ENCODE measurements at places on chromosomes 2 and 18. TPM values are rescaled to one million over a fixed set of nuclear protein-coding genes. Genes with fewer than 3 reads are reported as not detected.

DNA sequence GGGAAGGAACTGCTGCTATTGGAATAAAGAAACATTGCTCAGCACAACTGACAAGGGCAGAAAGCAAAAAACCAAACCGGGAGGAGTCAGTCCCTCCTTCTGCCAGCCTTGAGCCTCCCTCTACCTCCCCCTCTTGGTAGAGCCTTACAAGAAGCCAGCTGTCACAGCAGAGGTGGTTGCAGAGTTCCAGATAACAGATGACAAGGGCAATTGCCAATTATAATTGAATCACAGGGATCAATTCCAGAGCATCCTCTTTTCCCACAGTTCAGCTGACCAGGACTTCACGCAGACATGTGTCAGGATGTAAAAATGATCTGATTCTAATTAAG lies 548.2 kb upstream of the LRRTM1 start:
- no peak overlapping the region for H3K4me3 ChIP-seq
- no peaks in the 10 kb centered on the region for H3K27me3 ChIP-seq
- no peak for DNase-seq
- peaks cover 2% of the 10 kb centered on the region for H3K4me1 ChIP-seq
- H3K36me3 ChIP-seq = no peaks in the 10 kb centered on the region

The FAM237A gene
- total RNA-seq = not detected

- no peak overlapping the region for H3K27ac ChIP-seq
- DNase-seq = no peak
- peaks cover 1% of the 10 kb centered on the region for H3K36me3 ChIP-seq
- peaks cover 36% of the 10 kb centered on the region for H3K4me1 ChIP-seq
- H3K4me3 ChIP-seq = no peak overlapping the region
- H3K27me3 ChIP-seq = no peaks in the 10 kb centered on the region
Observed at GRCh38 chr2:172434821-172435605, 7.6 kb downstream of the ITGA6 start.

DNA sequence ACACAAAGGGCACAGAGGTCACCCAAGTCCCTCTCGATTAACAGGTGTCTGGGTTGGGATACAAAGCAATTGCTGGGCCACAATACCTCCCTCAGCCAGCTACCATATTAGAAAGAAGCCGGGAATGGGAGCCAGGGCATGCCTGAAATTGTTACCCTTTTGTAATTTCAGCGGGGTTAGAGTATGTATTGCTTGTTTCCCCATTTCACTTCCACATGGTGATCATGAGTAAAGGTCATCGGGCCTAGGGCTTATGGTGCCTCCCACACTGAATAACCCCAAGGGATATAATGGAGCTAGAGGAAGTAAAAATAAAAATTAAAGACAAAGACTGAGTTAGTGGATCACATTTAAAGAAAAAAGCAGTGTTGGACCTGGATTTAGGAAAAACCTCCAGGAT lies 437.2 kb upstream of the KLHL29 start:
- no peaks in the 10 kb centered on the region for H3K4me1 ChIP-seq
- DNase-seq = no peak
- H3K27me3 ChIP-seq = peaks cover 4% of the 10 kb centered on the region

The GALNT3 gene
- 18.4 TPM for total RNA-seq

- H3K27me3 ChIP-seq = no peaks in the 10 kb centered on the region
- H3K36me3 ChIP-seq = no peaks in the 10 kb centered on the region
- peaks cover 4% of the 10 kb centered on the region for H3K4me1 ChIP-seq
- no peak overlapping the region for H3K4me3 ChIP-seq
- no peak overlapping the region for H3K27ac ChIP-seq
Observed at GRCh38 chr2:45614871-45615415, 3.9 kb upstream of the SRBD1 start.

DNA sequence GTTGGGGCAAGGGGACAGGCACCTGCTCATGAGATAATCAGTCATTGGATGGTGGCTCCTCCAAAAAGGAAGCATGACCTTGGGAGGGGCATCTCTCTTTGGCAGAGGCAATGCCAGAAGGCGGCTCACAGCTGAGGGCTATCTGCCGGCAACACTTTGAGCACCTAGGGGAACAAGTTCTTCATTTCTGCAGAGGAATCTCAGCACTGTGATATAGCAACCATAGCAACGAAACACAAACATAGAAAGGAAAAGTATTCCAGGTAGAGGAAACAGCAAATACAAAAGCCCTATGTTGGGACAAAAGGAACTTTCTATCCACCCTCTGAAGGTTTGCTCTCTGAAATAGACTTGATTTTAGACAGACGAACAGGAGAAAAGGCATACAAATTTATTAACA lies 89.1 kb upstream of the NEDD4L start:
- H3K36me3 ChIP-seq = no peaks in the 10 kb centered on the region
- H3K27ac ChIP-seq = no peak overlapping the region
- no peak overlapping the region for H3K4me3 ChIP-seq

The PLEKHB2 gene
- total RNA-seq = 38.8 TPM

- no peaks in the 10 kb centered on the region for H3K27me3 ChIP-seq
- no peaks in the 10 kb centered on the region for H3K4me1 ChIP-seq
- no peak overlapping the region for H3K4me3 ChIP-seq
- no peaks in the 10 kb centered on the region for H3K36me3 ChIP-seq
- DNase-seq = no peak
Observed at GRCh38 chr18:76756531-76757253, 65.7 kb upstream of the ZNF236 start.

GRCh38 chr18:5463390-5463789 lies 80.4 kb downstream of the EPB41L3 start:
- no peak overlapping the region for H3K4me3 ChIP-seq
- peaks cover 6% of the 10 kb centered on the region for H3K4me1 ChIP-seq
- no peak overlapping the region for H3K27ac ChIP-seq
- H3K27me3 ChIP-seq = no peaks in the 10 kb centered on the region
- H3K36me3 ChIP-seq = no peaks in the 10 kb centered on the region

Data from progenitor cell of endocrine pancreas (in vitro differentiated cells).